Caudate nucleus (tissue), 63 donors: ENCODE measurements at places on chromosomes 12 and 14.

DNA sequence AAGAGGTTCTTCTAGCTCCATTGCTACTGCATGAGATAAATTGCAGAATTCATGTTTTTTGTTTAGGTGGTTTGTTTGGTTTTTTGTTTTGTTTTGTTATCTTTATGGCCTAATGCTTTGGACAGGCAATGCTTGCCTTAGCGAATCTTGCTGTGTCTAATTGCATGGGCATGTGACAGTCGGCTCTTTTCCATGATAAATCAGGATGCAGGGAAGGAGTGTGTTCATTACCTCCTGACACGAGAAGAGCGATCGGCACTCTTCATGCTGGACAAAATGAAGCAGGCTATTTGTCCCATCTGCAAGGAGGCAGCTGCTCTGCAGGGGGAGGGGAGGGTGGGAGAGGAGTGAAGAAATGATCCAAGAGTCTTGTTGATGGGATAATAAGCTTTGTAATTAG lies 6.5 kb downstream of the CCDC60 start:
- DNase-seq, result no peak

DNA sequence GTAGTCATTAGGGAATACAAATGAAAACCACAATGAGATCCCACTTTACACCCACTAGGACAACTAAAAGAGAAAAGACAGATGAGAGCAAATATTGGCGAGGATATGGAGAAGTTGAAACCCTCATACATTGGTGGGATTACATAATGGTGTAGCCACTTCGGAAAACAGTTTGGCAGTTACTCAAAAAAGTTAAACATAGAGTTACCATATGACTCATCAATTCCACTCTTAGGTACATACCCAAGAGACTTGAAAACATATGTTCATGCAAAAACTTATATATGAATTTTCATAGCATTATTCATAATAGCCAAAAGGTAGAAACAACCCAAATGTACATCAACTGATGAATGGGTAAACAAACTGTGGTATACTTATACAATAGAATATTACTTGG lies 27.1 kb downstream of the ALDH1L2 start:
- DNase-seq, result no peak

DNA sequence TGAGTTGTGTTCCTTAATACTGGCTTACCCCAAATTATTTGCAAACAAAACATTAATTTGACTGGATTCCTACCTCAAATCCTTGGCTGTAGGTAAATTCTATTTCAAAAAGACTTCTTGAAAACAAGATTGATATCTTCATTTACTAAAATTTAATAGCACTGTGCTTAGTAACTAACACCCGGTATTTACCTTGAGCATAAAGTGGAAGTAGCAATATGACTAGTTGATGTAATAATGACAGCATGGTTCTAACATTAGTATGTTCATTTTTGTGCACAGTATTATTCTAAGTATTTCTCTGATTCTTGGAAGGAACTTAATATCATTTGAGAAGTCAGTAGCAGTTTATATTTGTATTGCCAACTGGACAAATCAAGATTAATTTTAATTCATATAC lies 96.8 kb downstream of the PPHLN1 start:
- no peak for DNase-seq

DNA sequence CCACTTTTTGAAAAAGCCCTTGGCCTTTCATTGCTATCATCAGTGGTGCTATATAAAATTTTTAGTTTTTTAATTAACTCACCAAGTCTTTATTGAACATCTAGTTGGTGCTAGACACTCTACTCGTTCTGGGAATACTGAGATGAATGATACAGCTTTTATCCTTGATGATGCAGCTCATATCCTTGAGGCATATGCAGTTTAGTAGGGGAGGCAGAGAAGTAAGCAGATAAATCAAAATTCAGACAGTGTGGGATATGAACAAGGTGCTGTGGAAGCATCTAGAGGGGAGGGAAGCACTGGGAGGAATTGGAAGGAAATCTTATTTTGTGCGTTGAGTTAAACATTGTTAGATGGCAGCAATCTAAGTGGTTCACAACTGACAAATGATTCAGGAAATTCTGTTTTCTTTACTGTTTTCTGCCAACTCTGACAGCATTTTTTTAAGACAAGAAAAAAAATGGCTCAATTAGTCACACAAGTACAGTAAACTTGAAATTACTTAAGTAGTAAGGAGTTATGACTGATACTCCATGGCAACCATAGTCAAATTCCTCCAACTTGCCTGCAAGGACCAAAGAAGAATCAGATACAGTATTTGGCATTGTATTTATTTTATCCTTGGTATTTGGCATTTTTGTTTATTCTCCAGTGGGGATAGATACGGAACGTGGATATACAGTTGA lies 119.2 kb downstream of the TMTC2 start:
- DNase-seq, result no peak

- DNase-seq, result no peak
Observed at GRCh38 chr14:100807979-100808734, 17.8 kb upstream of the MEG3 start.

GRCh38 chr12:82529101-82529500 lies 157.6 kb upstream of the TMTC2 start:
- DNase-seq, result no peak

- DNase-seq, result peak; percentile 9
Observed at GRCh38 chr14:67738740-67739504, 37.2 kb downstream of the RDH12 start.

DNA sequence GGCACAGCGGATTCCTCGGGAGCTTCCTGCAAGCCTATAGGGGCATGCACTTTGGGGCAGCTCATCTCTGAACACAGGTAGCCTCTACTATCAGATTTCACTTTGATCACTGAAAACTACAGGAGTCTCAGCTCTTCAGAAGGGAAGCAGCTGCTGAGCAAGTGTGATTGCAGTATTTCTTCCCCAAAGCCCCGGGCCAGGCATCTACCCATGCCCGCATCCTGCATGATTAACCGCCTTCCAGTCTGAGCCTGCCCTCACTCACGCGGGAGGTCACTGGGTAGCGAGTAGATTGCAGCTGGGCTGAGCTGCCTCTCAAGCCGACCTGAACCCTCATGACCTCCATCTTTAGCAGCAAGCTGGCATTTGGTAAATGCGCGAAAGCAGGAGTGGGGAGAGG lies 334.7 kb downstream of the DPF3 start:
- no peak for DNase-seq

GRCh38 chr12:119727600-119728443 lies 59.9 kb downstream of the PRKAB1 start:
- DNase-seq, result no peak

DNA sequence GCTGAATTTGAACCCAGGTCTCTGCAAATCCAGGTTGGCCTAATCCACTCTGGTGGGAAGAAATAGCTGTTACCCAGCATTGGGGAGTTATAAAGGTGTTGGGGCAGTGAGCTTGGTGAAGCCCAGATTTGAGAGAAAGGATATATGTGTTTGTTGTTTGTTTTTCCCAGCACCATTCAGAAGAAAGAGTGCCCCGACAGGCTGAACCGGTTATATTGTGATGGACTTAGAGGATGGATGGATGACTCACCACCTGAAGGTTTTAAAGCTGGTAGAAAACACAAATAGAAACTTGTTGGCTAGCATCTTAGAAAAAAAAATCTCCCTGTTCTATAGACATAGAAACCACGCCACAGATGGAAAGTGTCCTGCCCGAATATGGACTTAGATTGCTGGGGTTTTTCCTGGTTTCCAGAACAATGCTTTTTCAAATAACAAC lies 404.6 kb downstream of the MED13L start:
- DNase-seq, result no peak

GRCh38 chr14:92563765-92564285 lies 50.2 kb downstream of the RIN3 start:
- DNase-seq, result no peak

GRCh38 chr14:29310210-29310609 lies 543.6 kb downstream of the FOXG1 start:
- no peak for DNase-seq

GRCh38 chr12:108712925-108713203 lies 18.5 kb downstream of the CORO1C start:
- DNase-seq, result no peak

DNA sequence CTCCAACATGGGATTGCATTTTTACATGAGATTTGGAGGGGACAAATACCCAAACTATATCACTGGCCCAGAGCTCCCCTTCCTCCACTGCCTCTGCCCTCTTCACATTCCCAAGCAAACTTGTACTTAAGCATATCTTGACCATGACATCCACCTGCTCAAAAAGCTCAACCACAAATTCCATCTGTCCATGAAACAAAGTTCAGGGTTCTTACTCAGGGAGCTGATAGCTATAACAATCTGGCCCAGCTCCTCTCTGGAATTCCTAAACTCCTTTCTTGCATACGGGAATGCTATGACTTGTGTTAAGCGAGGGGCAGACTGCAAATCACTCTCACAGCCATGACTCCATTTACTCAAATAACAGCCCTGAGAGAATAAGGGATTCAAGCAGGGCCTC lies 152.1 kb downstream of the GALC start:
- no peak for DNase-seq

GRCh38 chr14:35808076-35808637 lies 938 bp downstream of the RALGAPA1 start:
- DNase-seq, result peak; percentile 24

- DNase-seq, result no peak
Observed at GRCh38 chr14:32472076-32472475, 143.0 kb downstream of the AKAP6 start.

DNA sequence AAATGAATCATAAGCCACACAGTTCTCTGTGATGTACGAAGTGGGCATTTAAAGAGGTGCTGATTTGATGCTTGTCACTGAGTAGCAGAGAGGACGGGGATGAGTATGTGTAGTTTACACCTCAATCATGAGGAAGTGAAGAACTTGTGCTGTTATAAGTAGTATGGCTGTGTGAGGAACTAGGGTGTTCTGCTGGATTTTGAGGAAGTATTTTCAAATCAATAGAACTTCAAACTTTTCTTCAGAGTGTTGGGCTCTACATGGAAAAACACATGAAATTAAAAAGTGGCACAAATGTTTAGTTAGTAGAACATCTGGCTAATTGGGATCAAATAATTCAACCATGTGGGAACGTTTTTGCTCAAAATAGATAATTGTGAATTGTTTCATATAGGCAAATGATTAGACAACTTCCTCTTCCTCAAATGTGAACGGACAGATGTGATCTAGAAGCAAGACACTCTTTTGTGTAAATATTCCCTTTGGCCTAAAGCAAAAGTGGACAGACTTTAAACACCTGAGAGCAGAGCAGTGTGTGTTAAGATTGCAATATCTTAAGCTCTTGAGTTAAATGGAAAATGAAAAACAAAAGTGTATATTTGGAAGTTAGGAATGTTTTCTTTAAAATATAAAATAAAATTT lies 168.5 kb downstream of the NAV3 start:
- DNase-seq, result no peak

GRCh38 chr12:38392554-38393144 lies 76.1 kb downstream of the ALG10B start:
- DNase-seq, result no peak
